ENCODE measurements at places on chromosomes 12 and 14.

DNA sequence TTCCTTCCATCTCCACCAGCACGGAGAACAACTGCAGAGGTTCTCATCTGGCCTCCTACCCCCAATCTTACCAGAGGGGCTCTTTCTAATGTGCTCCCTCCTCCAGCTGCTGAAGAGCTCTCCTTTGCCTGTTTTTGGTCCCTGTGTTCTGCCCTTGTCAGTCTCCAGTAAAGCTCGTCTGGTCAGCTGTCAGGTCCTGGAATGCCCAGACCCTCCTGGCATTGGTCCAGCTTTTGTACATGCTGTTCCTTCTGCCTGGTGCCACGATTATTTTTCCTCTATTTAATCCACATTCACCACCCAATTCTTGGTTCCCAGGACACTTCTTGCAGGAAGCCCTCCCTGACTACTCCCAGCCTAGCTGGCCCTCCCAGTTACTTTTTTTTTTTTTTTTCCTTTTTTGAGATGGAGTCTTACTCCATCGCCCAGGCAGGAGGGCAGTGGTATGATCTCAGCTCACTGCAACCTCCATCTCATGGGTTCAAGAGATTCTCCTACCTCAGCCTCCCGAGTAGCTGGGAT is 6.5 kb downstream of the SLC8B1 start:
- DNase-seq, result no peak

- no peak for DNase-seq
Measured at GRCh38 chr12:2373307-2373706, 320.5 kb downstream of the CACNA1C start.

DNA sequence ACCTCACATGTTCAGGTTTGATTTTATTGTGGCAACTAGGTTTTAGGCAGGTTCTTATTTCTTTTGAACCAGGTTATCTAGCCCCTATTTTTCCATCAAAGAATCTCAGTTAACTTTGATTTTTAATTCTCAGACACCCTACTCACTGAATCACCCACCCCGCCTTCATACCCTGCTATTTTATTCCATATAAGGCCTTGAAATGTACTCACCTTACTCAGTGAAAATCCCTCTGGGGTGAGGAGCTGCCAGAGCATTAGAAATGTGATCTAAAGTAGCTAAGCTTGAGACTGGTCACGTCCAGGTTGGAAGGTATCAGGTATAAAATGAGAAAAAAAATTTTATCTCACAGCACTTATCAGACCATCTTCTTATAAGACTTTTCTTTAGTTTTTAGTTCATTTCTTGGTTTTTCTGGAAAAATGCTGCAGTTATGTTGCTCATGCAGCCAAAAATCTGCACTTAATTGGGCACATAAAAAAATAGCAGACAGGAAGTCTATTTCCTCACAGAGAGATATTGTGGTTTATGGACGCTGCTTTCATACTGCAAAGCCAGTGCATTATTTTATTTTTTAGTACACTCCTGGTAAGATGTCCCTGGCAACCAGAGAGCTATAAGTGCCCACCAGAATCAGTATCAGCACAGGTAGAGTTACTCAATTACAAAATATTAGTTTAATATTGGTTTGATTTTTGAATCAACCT is 101.5 kb upstream of the CCDC91 start:
- no peak for DNase-seq

DNA sequence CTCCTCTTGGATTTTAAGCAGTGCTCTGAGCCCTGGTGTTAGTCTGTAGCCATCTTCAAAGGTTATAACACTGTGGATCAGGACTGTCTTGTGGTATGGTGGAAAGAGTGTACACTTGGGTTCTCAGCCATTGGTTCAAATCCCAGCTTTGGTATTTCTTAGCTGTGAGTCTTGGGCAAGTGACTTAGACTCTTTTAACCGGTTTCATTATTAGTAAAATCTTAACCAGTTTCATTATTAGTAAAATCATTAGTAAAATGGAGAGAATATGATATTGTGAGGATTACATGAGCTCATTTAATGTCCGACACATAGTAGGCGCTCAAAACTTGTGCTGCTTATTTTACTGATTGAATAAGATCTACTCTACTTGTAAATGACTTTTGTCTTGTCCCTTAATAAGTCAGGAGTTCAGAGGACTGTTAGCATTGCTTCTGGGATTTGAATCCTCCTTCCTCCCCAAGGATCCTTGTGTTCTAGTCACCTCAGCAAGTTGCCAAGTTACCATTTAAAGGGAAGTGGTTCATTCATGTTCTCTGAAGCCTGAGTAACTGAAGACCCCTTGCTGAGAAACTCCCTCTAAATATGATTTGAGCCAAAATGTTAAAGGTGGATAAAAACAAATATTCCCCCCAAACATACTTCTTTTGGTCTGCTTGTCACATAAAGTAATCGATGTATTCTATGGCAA is 12.4 kb downstream of the TTLL5 start:
- no peak for DNase-seq

DNA sequence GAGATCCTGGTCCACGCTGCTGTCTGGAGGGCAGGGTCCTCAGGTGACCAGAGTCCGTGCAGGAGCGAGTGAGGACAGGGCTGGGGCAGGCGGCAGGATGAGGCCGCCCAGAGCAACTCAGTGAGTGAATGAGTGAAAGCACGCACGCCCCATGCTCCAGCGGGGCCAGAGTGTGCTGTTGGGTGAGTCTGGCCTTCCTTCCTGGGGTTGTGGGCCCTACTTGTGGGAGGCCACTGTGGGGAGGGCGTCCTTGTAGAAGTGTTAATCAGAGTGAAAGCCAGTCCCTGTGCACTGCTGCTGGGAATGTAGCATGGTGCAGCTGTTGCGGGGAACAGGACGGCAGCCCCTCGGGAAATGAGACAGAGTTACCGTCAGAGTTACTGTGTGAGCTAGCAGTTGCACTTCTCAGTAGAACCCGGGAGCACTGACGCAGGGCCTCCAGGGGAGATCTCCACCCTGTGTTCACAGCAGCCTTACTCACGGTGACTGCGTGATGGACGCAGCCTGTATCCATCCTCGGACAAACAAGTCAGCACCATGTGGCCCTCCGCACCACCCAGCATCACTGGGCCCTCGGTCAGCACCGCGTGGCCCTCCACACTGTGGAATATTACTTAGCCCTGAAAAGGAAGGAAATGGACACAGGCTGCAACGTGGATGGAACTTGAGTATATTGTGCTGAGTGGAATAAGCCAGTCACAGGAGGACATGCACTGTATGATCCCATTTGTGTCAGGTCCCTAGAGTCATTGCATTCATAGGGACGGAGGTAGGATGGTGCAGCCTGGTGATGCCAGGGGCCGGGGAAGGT is 22.1 kb downstream of the PACS2 start:
- no peak for DNase-seq

GRCh38 chr14:93693914-93694313 is 94.4 kb downstream of the PRIMA1 start:
- DNase-seq, result no peak

DNA sequence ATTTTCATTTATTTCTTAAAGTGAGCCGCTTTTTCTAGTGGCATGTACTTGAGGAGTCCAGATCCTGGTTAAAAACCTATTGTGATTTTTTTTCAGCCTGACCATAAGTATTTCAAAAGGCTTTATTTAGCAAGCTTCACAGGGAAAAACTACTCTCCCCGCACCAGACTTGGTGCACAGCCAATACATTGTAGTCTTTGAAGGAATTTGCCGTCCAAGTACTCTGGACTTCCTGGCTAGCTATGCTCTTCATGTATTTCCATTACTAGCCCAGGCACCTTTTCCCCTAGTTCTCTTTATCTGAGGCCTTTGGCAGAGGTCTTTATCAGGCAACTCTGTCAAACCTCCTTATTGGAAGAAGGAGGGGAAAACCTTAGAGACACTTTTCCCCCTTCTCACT is 234.7 kb downstream of the CCDC91 start:
- no peak for DNase-seq

- no peak for DNase-seq
Measured at GRCh38 chr12:132570635-132571034, 39.7 kb downstream of the LRCOL1 start.

DNA sequence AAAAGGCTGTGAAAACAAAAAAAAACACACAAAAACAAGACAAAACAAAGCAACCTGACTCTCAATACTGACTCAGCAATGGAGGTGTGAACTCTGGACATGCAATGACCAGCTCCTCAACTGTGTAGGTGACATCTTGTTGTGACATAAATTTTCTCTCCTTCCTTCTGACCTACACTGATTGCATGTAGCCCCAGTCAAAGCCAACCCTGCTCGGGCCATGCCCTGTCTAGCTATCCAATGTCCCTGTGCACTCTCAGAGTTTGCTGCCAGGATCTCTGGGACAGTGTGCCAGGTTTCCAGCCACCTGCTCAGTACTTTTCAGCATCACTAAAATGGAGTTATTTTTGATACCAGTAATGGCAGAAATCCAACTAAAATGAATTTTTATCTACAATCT is 18.9 kb upstream of the CRACR2A start:
- DNase-seq, result no peak

DNA sequence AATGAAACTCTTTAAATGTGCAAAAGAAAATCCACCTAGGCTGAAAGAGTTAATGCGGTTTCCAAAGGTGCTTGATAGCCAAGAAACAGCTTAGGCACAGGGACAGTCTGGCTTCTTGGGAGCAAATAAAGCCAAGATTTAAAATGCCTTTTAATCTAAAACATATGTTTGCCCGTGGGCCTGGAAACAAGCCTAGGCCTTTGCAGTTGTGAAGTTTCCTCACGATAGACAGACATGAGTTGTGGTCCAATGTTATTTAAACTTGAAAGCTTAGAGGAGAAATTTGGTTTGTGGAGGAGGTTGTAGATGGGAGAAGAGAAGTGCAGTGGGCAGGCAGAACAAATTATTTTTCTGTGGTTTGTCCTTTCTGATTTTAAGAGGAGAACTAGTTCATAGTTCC is 29.8 kb downstream of the PROX2 start:
- no peak for DNase-seq

- DNase-seq, result no peak
Measured at GRCh38 chr12:110545812-110546211, 37.3 kb downstream of the PPTC7 start.

DNA sequence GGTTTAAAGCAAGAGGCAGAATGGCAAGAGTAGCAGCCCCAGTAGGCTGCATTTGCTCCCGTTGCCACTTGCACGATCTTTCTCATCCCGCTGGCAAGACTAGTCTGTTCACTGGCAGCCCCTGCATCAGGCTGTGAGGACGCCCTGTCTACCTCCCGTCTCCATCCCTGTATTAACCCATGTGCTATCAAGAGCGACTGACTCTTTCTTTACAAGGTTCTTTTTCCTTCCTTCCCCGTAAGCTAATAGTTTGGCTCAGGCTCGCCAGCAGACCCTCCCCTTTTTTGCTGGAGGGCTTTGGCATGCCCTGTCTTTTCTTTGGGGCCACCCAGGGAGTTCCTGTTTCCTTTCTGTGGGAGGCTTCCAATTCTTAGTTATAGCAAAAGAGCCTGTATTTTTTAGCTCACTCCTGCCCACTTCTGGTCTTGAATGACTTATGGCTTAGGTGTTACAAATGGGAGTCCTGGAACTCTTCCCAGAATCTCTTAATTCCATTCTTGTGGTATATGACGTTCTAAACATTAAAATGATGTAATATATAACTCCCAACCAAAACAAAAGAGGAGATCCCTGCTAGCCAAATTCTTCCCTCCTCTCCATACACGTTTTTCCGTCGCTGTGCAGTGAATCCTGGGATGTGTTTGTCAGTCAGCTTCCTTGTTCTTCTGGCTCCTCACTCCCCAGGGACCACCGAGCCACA is 149.0 kb downstream of the PRKCH start:
- DNase-seq, result no peak

- DNase-seq, result no peak
Measured at GRCh38 chr14:103416916-103417315, 31.7 kb downstream of the MARK3 start.

DNA sequence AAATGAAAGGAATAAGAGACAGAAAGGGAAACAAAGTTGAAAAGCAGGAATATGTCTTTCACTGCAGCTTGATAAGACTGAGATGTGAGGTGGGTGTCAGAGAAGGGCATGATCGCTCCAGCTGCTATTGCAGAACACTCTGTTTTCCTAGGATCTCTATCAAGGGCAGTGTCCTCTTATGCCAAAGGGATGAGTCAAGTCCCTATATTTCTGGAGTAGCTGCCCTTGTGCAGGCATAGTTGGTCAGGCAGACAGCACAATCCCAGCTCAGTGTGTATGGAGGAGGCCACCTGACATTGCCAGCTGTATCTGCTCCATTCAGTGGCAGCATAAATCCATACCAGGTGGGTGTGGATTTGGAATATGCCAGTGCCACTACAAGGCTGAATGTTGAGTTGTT is 101.6 kb downstream of the DAD1 start:
- no peak for DNase-seq

- no peak for DNase-seq
Measured at GRCh38 chr12:71063087-71063486, 94.7 kb downstream of the TSPAN8 start.

DNA sequence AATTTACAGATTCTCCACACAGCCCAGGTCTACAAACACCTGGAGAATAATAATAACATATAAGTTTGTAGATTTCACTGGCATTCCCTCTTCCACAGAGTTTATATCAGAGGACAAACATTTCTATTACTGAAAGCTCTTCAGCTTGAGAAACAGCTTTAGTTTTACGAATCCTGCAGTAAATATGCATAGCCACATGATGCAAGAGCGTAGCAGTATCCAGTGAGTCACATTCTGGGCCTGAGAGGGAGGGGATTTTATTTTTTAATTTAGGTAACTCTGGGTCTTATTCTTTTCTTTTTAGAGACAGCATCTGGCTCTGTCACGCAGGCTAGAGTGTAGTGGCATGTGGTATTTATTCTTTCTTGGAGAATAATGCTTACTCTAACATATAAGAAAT is 1002.8 kb downstream of the TRHDE start:
- DNase-seq, result no peak

DNA sequence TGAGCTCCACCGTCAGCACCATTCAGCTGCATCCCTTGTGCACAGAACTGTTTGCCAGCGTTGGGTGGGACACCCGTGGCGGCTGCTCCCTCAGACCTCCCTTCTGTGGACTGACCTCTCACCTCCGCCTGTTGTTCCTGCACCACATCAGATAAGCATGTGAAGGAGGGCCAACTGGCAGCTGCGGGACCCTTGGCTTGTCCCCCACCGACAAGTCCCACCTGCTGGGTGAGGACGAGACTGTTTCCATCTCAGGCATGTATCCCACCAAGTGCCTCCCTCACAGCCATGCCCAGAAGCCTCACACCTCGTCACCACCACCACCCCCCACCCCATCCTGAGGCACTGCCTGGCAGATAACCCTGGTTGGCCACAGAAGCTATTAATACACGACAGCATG is 18.6 kb upstream of the TEAD4 start:
- no peak for DNase-seq

- no peak for DNase-seq
Measured at GRCh38 chr12:71426300-71427047, 13.1 kb upstream of the LGR5 start.

DNA sequence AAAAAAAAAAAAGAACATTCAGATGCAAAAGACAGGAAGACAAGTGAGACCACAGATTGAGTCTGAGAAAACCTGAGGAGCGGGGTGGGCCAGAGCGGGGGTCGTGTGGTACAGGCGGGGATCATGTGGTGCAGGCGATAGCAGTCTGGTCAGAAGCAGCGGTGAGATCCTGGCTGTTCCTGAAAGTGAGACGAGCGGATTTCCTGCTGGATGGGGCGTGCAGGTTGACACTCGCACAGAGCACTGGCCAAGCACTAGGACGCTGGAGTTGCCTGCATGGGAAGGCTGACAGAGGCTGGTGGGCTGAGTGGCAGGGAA is 35.7 kb downstream of the CDC42BPB start:
- DNase-seq, result no peak
